ENCODE measurements at places on chromosomes 6 and 20.
A peak's percentile ranks its signal among the peaks of the same experiment; 100 is the strongest.

- DNase-seq, result no peak
Measured at GRCh38 chr6:142544199-142544838, 242.5 kb downstream of the ADGRG6 start.

GRCh38 chr6:1593286-1593957 is 16.3 kb upstream of the FOXC1 start:
- peak; percentile 12 for DNase-seq

DNA sequence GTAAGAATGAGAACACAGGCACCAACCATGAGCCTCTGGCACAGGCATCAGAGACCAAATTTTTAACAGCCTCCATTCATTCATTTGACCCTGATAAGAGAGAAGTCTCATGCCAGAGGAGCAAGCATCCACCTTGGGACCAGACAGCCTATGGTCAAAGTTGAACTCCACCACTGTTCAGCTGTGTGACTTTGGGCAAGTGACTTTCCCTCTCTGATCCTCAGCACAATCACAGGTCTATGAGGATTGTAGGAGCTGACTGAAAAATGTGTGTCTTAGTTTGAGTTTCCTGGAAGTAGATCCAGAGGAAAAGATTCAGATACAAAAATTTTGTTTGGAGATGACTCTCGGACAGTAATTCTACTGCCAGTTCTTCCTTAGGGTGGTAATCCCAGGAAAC is 645.1 kb upstream of the DEFB115 start:
- no peak for DNase-seq

DNA sequence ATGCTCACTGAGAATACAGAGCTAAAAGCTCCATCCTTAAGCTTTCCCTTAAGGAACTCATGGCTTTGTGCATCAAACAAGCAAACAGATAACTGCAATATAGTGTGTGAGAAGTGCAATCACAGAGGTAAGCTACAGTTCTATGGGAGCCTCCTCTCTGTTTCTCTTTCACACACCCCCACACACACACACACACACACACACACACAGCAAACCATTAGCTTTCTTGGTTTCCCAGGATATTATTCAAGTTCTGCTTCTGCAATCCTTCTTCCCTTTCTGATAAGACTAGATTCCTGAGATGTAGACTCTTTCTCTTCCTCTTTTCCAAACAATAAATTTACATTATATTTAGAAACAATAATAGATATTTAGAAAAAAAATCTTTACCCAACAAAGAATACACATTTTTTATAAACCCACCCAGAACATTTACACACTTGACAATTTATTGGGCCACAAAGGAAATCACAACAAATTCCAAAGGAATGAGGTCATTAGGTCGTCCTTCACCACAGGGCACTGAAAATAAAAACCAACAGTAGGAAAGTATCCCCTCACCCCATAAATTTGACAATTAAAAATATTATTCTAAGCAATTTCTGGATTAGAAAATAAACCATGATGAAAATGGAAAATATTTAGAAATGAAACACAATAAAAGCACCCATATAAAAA is 9.3 kb upstream of the GFOD1 start:
- DNase-seq, result peak; percentile 41

DNA sequence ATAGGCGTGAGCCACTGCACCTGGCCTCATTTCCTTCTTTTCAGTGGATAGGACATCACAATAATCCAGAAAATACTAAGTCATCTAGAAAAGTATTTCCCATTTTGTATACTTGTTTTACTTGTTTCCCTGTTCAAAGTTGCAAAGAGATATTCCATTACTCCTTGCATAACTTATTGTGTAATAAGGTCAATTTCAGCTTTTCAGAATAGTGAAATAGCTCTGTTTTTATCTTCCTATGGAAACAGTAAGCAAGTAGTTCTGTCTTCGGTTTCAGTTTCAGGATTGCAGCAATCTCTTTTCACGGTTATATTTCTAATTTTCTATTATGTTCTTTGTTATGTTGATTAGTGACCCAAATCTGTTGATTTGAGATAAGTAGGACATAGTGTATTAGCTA is 6.0 kb downstream of the STX11 start:
- peak; percentile 51 for DNase-seq

GRCh38 chr6:107171513-107171912 is 56.2 kb upstream of the BEND3 start:
- DNase-seq, result no peak

- no peak for DNase-seq
Measured at GRCh38 chr20:63854069-63854765, 7.1 kb upstream of the ABHD16B start.

- no peak for DNase-seq
Measured at GRCh38 chr6:136467186-136467585, 83.0 kb downstream of the MAP7 start.

DNA sequence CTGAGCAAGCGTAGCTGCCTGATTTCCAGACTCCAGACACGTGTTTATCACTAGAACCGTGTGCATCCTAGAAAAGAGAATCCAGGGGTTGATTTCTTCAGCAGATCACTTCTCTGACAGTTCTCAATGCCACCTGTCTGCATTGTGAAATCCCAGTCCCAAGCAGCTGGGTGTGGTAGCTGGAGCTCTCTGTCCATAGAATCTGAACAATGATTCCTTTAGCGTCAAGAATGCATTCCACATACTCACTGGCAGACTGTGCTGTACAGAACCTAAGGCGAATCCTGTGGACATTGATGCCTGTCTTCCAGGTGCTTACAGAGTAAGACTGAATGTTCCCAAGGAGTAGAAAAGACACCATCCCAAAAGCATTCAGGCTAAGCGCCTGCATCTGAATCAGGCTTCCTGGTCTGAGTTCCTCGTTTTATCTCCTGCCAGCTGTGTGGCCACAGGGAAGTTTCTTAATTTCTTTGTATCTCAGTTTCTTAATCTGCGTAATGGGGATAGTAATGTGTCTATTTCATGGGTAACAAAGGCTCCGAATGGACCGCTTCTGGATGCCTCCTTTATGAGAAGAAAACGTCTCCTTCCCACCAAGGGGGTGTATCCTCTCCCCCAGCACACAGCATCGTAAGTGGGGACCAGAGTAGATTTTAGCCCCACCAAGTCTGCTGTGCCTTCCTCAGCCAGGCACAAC is 10.4 kb upstream of the TRAF3IP2 start:
- no peak for DNase-seq

DNA sequence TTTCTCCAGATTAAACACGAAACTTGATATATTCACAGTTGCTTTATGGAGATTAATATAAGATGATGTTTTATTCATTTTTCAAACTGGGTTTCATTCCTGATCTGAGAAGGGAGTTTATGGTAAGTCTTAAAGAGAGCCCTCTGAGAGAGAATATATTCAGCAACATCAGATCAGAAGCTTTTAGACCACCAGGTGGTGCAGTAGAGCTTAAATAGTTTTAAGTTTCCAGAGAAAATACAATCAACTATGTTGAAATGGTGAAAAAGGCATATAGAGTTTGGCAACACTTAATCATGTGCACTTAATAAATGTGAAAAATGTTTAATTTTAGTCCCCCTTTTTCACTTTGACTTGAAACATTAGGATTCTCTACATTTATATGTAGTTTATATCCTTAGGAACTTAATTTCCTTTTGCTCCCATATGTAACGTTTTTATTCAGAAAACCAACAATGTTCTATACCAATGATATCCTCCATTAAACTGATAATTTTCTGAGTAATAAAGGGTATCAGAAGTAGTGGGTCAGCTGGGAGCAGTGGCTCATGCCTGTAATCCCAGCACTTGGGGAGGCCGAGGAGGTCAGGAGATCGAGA is 86.4 kb upstream of the CLDN20 start:
- peak; percentile 88 for DNase-seq

DNA sequence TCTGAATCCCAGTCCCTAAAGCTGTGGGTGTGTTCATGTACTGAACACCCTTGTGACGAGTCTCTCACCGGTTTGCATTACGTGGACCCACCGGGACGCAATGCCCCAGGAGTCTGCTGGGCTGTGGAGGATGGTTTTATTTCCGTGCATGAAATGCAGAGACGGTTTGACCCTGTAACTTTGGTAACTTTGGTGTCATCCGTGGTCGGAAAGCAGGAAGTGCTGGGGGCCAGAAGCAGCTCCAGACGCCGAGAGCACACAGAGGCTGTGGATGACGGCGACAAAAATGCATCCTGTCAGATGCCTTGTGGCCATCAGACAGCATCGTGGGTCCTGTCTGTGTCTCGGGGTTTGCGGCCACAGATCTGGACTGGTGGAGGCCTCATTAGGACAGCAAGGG is 7.2 kb downstream of the BHLHE23 start:
- DNase-seq, result no peak

GRCh38 chr20:12925210-12925755 is 83.5 kb upstream of the SPTLC3 start:
- peak; percentile 90 for DNase-seq

- DNase-seq, result peak; percentile 29
Measured at GRCh38 chr6:46411456-46412197, 79.6 kb downstream of the RCAN2 start.

- DNase-seq, result no peak
Measured at GRCh38 chr20:1927217-1927616, 32.0 kb downstream of the SIRPA start.

- DNase-seq, result no peak
Measured at GRCh38 chr20:57657535-57658446, 37.6 kb upstream of the ZBP1 start.

- DNase-seq, result no peak
Measured at GRCh38 chr6:122222761-122223160, 176.7 kb upstream of the HSF2 start.

DNA sequence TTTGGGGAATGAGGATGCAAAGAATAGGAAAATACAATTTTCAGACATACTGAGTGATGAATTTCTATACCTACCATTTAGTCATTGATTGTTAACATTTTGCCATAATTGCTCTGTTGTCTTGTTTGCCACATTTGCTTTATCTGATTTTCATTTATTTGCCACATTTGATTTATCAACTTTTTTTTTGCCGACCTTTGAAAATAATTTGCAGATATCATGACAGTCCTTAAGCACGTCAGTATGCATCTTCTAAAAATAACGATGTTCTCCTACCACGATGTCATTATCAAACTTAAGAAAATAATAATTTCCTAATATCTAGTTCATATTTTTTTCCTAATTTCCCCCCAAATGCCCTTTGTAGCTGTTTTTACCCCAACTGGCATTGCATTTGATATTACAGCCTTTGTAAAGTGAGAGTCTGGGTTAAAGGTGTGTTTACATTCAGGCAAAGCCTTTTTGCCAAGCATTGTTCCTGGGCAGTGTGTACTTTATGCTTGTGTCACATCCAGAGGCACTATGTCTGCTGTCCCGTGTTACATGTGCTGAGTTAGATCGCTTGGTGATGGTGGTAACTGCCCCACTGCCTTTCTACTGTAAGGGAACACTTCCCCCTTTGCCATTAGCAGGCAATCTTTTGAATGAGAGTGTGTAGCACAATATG is 26.4 kb downstream of the SEC23B start:
- DNase-seq, result no peak

DNA sequence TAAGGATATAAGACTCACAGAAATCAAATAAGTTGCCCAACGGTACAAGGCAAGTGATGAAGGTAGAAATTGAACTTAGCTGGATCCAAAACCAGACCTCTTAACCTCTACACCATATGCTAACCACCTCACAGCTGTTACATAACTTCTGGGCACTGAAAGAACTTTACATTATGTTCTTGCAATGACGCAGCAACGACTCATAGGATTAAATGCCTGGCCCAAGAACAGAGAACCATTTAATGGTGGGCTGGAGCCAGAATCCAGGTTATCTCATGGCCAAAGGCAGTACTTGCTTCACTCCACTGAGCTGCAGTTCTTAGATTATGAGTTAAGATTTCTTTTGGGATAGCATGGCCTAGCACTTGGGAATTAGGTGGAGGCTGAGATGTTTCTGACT is 4.4 kb downstream of the TRMT6 start:
- DNase-seq, result peak; percentile 76

- DNase-seq, result peak; percentile 14
Measured at GRCh38 chr6:33732817-33733708, 13.6 kb downstream of the IP6K3 start.

DNA sequence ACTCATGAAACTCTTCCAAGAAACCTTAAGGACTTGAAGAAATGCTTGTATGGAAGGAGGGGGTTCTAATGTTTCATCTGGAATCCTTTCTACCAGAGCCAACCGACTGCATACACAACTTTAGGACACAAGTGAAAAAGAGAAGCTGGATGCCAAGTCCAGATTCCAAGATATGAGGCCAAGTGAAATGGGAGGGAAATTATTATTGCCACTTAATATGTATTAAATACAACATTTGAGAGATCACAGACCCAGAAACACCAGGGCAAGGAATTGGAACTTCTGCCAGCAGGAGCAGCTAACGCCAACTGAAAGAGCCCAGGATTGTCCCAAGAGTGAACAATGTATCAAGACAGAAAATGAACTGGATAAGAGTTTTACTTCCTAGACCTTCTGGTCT is 144.2 kb downstream of the ARHGAP18 start:
- peak; percentile 24 for DNase-seq

- DNase-seq, result no peak
Measured at GRCh38 chr6:157490611-157491269, 109.8 kb downstream of the ZDHHC14 start.

- peak; percentile 23 for DNase-seq
Measured at GRCh38 chr6:26217714-26218075, 130.5 kb downstream of the HFE start.

DNA sequence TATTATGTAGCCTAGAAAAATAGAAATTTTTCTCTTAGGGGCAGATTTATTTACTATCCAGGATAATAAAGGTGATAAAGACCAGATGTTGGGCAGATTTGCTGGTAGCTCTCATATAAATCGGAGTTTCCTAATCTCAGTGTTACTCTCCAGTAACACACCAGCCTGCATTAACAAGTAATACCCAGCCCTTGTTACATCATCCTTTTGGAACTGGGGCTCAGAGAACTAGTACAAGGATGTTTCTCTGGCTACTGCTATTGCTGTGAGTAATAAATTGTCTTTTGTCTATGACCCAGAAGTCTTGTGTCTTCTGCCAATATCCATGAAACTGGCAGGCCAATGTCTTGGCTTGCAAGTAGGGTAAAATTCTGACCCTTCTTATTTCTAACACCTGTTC is 16.8 kb downstream of the TPD52L1 start:
- peak; percentile 93 for DNase-seq

GRCh38 chr6:55180258-55180657 is 5.9 kb downstream of the HCRTR2 start:
- DNase-seq, result no peak

GRCh38 chr20:40262219-40262618 is 426.8 kb downstream of the MAFB start:
- DNase-seq, result no peak

DNA sequence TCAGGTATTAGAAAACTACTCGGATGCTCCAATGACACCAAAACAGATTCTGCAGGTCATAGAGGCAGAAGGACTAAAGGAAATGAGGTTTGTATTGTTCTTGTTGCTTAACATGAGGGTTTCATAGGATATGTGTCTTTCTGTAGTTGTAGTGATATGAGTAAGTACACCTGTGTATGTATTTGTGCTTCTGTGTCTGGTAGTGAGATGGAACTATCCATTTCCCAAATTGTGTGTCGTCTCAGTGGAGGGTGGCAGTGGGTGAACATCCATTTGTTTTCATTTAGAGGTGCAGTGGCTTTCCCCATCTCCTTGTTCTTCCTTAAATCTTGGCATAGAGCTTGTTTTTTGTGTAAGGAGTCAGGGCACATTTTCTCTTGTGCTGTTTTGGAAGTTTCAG is 8.2 kb downstream of the ASXL1 start:
- DNase-seq, result no peak

GRCh38 chr20:16803965-16804792 is 56.0 kb downstream of the OTOR start:
- DNase-seq, result peak; percentile 54

GRCh38 chr6:139736325-139736906 is 362.0 kb upstream of the CITED2 start:
- no peak for DNase-seq

- DNase-seq, result no peak
Measured at GRCh38 chr6:10312445-10312844, 102.4 kb downstream of the TFAP2A start.
